ENCODE measurements at places on chromosomes 3 and 15.
A peak's percentile ranks its signal among the peaks of the same experiment; 100 is the strongest.

DNA sequence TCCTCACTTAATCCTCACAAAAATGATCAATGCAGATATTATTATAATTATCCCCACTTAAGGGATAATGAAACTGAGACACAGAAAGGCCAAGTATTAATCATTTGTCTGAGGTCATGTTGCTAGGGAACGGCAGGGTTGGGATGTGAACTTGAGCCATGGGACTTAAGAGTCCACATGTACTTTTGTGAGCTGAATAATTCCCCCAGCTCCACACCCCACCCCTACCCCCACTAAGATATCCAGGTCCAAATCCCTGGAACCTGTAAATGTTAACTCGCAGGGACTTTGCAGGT is 290.5 kb upstream of the GADL1 start:
- peak; percentile 11 for DNase-seq

DNA sequence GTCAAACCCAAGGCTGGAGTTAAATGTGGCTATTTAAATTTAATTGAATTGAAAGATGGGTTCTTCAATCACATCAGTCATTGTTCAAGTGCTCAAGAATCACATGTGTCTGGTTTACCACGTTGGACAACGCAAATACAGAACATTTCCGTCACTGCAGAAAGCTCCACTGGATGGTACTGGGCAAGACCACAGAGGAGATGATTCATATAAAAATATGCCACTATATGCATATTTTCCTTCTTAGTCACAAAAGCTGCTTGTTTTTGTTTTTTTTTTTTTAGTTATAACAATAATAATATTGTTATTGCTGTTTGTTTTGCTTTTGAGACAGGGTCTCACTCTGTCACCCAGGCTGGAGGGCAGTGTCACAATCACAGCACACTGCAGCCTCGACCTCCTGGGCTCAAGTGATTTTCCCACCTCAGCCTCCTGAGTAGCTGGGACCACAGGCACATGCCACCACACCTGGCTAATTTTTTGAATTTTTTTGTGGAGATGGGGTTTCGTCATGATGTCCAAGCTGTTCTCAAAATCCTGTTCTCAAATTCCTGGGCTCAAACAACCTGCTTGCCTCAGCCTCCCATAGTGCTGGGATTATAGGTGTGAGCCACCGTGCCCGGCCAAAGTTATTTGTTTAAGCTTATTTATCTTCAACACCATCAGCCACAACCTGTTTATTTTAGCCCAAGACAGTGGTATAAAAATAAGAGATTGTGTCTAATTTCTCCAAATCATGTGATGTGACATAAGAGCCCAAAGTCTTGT is 19.4 kb downstream of the RTP3 start:
- peak; percentile 33 for DNase-seq

- DNase-seq, result peak; percentile 87
These were observed 1.5 kb upstream of the FAM131A start for GRCh38 chr3:184335661-184336546.

DNA sequence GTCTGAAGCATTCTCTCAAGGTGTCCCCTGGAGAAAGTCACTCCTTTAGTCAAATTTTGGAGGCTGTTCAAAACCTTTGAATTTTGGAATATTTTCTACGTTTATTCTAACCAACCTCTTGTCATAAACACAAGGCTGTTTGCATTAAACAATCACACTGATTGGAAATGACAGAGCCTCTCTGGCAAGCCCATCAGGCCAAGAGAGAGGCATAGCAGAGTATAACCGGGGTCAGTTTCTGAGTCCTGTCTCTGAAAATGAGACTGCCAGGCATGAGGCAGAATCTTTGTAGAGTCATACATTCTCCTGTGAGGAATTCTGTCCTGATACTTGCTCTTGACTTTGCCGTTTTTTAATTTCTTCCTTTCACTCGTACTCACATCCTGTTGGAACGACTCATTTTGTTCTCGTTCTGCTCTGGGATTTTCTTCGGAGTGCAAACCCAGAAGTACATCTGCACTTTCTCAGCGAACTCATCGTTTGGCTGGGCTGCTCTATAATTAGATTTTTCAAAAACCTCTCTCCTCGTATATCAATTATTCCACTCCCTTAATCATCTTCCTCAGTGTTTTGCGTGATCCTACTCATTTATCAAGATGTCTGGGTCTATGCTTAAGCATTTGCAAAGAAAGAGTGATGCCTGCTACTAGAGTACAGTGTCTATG is 114.2 kb downstream of the AGBL1 start:
- DNase-seq, result no peak

DNA sequence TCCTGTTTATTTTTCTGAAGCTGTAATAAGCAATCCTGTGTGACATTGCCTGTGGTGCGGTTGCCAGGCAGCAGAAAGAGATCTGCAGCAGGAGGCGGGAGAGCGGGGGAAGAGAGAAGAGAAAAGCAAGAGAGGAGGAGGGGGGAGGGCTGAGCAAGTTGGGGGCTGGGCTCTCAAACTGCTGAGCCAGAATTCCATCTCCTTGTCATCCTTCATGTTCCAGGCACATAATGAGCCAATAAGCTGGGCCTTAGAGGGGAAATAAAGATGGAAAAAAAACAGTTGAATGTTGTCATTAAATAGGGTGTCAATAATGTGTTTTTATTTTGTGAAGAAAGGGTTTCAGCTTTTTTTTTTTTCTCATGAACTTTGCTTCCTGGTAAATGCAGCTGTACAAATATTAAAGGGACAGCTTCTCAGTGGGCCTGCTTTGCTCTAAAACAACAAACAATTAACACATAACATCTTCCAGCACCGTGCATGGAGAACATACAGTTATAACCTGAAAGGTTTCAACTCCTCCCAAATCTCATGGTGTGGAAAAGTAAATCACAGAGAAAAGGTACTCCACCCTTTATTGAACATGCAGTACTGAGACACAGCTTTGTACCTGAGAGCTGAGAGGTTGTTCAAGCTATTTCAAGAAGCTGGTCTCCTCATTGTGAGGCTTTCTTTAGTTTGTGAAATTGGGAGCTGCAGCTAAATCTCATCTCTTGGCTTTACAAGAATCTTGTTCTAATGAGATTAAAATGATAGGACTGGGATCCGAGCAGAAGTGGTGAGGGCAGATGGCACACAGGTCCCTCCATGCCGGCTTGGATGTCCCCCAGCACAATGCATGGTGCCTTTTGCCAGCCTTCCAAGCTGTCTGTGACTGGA is 451.1 kb upstream of the KCNMB2 start:
- DNase-seq, result no peak

DNA sequence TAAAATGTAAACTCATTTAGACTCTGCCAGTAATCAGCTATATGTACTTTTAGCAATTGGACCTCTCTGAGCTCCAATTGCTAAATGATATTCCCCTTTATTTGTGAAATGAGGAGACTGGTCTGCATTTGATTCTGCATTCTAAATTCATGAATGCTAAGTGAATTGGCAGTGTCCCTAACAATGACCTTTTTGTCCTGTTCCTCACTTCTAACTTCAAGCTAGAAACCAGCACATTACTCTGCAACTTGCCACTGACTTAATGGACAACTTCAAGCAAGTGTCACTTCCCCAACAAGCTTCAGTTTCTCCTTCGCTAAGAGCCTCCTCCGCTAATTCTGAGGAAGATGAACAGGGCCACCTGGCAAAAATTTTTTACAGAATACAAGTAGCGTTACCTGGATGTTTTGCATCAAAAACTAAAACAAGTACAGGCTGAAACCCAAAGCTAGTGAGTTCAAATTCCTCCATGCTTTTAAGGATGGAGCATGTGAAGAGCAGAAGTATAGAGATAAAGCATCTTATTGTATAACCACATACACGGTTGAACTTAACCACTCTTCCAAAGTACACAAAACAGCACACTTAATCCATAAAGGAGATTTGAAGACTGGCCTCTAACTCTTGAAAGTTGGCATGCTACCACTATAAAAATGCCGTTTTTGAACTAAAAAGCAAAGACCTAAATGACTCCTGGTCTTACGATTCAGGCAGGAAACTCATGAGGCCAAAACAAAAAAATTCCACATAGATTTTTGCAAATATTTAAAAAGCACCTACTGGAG is 207.6 kb downstream of the MAGI1 start:
- DNase-seq, result no peak

GRCh38 chr3:148360051-148360450 is 337.7 kb upstream of the AGTR1 start:
- no peak for DNase-seq

- DNase-seq, result no peak
These were observed 470.2 kb upstream of the AGTR1 start for GRCh38 chr3:148227534-148227933.

- no peak for DNase-seq
These were observed 352.3 kb downstream of the NAALADL2 start for GRCh38 chr3:175211466-175211865.

- no peak for DNase-seq
These were observed 23.9 kb downstream of the ALDH1L1 start for GRCh38 chr3:126156468-126156867.

GRCh38 chr15:40764629-40765103 is 798 bp downstream of the GCHFR start:
- no peak for DNase-seq

GRCh38 chr3:27573780-27574437 is 89.7 kb upstream of the SLC4A7 start:
- DNase-seq, result no peak

DNA sequence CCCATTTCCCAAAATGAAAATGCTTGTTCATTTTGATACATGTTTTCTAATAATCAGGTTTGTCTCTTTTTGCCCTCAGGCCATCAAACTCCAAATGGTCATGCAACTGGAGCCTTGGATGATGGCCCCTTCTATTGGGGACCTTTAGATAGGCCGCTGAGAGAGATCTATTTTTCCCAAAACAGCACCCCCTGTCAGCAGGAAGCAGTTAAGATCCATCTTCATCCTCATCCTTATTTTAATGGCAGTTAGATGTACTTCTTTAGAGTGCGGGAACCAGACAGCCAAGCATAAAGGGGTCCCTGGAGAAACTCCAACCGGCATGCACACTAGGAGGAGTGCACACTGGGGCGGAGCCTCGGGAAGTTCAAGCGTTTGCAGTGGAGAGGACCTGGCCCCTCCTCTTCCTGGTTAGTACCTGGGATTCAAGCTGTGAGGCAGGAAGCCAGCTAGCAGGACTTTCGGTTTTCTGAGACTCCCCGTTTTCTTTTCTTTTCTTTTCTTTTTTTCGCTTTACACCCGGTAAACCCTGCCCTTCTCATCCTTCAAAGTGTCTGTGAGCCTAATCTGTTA is 31.9 kb upstream of the STRIT1 start:
- DNase-seq, result no peak

- peak; percentile 83 for DNase-seq
These were observed 9.7 kb downstream of the PLA2G4D start for GRCh38 chr15:42084465-42085235.

GRCh38 chr15:63210151-63211091 is 21.0 kb downstream of the RAB8B start:
- DNase-seq, result no peak

GRCh38 chr3:33940149-33940548 is 141.7 kb downstream of the PDCD6IP start:
- DNase-seq, result no peak

DNA sequence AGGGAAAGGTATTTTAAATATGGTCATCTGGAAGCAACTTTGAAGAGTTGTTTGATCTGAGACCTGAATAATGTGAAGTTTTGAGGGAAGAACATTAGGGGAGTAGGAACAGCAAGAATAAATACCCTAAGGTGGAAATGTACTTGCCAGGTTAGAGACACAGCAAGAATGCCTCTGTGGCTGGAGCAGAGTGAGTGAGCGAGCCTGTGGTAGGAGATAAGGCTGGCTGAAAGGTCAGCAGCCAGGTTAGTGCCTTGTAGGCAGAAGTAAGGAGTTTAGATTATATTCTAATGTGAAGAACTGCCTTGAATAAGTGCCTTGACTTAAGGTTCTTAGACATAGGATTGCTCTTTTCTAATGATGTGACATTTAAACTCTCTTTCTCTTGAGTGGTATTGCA is 18.3 kb downstream of the LRRC49 start:
- DNase-seq, result no peak

Data from suppressor macrophage treated with lipopolysaccharide for 4 hours (primary cell).